ENCODE measurements at places on chromosomes 5 and 9.
A peak's percentile ranks its signal among the peaks of the same experiment; 100 is the strongest.

DNA sequence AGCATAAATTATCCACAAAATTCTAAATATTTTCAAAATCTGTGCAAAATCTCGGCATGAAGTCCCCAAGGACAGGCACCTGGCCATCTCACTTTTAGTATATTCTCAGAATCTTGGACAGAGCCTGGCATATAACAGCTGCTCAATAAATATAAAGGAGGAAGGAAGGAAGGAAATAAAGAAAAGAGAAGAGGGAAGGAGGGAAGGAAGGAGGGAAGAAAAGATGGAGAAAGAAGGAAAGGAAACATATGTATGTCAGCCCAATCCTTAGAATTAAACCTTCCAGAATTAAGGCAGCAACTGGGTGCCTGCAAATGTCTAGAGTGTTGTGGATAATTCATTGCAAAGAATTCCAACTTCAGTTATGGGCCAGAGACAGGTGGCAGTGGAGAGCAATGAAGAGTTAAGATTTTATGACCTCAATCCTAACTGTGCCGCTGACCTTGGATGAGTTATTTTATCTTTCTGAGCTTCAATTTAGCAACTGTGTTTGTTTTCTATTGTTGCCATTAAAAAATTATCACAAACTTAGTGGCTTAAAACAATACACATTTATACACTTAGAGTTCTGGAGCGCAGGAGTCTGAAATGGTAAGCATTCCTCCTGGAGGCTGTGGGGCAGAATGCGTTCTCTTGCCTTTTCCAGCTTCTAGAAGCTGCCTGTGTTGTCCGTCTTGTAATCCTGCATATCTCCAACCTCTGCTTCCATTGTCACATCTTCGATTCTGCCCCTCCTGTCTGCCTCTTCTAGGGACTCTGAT is 200.9 kb upstream of the MSX2 start:
- no peak for DNase-seq

- DNase-seq = no peak
Observed at GRCh38 chr5:38576442-38576841, 20.0 kb upstream of the LIFR start.

DNA sequence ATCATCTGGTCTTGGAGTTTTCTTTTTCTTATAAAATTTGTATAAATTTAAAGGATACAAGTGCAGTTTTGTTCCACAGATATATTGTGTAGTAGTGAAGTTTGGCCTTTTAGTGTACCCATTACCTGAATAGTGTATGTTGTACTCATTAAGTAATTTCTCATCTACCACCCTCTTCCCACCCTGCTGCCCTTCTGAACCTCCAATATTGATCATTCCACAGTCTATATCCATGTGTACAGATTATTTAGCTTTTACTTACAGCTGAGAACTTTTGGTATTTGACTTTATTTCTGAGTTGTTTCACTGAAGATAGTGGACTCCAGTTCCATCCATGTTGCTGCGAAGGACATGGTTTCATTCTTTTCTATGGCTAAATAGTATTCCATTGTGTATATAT is 63.1 kb upstream of the NR3C1 start:
- DNase-seq = no peak

- no peak for DNase-seq
Observed at GRCh38 chr5:179869641-179870402, 11.2 kb upstream of the MRNIP start.

- DNase-seq = peak; percentile 51
Observed at GRCh38 chr9:21831841-21832509, 29.5 kb downstream of the MTAP start.

GRCh38 chr5:136042665-136043121 is 13.9 kb downstream of the TGFBI start:
- DNase-seq = peak; percentile 41

DNA sequence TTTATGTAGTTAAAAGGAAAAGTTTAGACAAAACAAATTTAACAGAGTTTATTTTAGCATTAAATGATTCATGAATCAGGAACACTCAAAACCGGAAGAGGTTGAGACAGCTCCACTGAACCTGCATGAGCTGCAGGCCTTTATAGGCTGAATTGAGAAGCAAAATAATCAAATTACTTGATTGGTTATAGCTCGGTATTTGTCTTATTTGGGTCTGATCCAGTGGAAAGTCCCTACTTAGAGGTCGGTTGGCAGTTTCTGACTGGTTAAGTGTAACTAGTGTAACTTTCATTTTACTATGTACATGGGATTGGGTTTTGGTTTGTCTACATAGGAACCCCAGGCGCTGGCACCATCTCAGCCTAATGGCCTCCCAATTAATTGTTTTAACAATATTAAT is 74.1 kb upstream of the PIK3R1 start:
- DNase-seq = no peak

DNA sequence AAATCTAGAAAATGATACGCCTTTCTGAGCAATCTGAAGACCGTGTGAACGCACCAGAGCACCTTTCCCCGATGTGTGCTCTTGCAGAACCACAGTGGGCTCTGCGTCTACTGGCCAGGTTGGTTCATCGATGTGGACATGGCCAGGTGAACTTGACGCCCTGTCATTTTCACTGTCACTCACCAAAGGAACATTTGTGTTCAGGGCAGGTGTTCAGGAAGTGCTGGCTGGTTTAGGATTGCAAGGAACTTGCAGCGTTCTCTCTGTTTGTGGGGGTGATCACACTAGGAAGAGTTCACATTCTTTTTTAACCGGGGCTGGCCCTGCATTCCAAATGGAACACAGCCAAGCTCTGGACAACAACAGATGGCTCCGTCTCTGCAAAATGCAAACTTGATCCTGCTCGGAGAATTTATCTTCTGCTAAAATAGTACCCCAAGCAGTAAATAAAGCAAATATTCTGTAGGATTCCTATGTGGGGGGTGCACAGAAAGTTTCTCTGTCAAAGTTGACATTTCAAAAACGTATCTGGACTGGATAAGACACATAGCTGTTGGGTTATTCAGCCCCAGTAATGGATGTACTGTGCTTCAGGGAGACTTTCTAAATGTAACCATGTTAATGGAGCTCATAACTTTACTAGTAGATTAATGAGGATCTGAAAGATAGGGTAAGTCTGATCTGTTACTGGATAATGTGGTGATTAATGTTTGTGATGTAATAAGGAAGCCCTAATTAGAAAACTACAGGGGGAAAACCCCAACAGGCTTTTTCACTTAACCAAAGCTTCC is 45.7 kb upstream of the FANCC start:
- DNase-seq = no peak

DNA sequence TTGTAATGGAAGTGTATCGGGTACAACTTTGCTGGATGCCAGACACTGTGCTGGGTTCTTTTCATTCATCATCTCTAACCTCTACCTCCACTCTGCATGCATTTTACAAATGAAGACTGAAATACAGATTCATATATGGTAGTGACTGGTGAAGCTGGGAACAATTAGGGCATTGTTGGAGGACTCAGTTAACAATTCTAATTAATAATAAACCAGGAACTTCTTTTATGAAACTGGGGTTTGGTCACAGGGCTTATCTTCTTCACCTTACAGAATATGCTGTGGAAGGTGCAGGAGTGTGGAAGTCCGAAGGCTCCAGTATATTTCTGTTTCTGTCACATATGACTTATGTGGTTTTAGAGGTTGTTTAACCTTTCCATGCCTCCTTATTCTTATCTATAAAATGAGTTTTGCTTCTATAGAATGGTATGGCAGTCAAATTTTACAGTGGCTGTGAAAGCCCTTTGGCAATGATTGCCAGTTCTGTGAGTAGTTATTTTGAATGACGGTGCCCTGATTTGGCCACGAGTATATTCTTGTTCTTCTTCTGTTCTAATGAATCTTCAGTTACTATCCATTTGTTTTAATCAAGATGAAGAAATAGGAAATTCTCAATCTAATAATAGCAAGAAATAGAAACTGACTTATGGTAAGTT is 284.7 kb downstream of the GABRB2 start:
- DNase-seq = no peak

DNA sequence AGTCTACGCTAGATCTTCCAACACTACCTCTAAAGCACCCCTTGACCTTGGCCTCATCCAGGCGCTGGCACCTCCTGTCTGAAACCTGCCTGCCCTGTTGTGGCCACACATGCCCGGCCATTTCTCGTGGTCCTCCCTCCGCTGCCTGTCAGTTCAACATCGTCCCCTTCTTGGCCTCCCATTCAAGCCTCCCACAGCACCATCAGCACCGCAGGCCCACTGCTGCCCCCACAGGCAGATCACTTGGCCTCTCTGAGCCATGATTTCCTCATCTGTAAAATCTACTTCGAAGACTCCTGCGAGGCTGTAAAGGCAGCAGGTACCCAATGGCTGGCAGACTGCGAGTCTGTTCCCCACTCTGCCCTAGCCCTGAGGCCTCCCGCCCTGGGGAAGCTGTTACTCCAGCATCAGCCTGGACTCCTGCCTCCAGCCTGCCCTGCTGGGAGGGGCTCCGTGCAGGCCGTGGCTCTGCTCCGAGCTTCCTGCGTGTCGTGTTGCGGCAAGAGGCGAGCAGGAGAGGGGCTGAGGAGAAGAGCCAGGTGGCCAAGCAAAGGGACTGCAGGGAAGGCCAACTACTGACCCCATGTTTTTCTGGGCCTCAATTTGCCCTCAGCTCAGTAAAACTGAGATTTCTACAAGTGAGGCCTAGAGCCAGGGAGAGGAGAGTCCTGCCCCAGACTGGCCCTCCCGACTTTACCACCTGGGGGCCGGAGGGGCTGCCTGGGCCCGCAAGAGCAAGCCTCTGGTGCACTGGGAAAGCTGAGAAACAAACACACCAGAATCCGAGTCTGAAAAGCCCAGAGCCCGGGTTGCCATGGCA is 70.5 kb upstream of the LRRTM2 start:
- no peak for DNase-seq

DNA sequence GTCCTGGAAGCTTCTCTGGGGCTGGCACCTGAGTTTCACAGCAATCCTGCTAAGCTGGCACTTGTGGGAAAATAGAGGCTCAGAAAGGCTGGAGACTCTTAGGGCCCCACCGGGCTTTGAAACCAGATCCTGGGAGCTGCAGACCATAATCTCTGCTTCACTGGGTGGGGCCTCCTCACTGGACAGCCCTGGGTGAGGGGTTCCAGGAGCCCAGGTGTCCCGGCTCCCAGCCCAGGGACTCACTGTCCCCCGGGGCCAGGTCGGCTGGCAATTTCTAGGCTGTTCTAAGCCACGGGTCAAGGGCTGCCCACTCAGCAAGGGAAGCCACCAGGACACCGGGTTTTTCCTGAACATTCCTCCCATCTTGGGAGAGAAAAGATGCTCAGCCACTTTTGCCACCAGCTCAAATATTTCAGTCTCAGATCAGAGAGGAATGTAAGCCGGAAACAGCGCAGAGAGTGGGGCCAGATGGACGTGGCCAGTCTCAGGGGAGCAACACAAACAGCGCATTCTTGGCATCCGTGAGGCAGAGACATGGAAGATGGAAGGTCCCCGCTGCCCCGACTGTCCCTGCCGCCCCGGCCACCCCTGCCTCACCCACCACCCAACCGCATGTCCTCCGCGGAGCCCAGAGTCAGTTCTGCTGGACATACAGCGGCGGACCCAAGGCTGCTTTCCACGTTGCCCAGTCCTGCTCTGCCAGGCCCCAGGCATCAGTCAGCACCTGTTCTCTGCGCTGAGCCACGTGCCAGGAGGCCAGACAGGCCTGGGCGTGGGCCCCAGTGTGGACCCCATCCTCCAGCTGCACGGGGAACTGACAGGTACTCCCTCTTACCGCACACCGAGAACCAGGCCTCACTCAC is 72.6 kb downstream of the VAV2 start:
- no peak for DNase-seq

GRCh38 chr9:133403766-133404453 is 13.9 kb downstream of the REXO4 start:
- no peak for DNase-seq

DNA sequence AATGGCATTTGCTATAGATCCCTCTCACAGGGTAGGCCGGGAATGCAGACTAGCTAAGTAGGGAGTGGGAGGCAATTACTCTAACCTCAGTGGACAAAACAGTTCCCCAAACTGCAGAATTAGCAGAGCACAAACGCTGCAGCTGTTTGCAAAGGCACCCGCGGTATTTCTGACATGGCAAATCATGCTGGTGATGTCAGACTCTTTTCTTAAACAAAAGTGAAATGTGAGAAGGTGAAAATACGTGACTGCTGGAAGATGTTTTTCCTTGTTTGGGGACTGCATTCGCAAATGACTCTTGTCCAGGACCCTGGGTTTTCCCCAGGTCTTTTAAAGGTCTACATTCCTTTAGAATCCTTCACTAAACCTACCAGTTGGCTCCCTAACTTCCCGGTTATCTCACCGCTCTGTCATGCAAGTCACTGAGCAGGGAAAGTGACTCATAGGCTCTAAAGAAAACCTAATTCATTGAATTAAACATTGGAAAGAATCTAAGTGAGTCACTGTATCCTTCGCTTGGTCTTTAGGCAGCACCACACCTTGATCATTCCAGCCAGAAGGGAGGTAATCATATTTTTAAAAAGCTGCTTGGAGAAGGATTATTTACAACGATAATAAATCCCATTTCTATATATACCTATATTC is 91.5 kb upstream of the DNAH5 start:
- DNase-seq = peak; percentile 100

DNA sequence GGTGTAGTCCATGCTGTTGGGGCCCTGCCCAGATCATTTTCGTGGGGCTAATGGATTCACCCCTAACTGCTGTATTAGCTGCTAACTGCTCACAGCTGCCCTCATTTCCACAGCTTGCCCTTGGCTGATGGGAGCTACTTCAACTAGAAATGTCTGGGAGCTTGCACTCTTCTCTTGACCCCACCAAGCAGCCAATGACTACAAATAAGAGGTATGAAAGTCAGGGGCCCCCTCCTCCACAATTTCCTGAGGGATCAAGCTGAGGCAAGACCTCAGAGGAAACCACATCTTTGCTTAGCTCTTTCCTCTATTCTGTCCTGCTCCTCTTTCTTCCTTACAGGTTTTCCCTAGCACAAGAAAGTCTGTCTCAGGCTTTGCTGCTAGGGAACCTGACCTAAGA is 397.5 kb downstream of the MLLT3 start:
- no peak for DNase-seq

- no peak for DNase-seq
Observed at GRCh38 chr9:114231273-114231672, 75.9 kb downstream of the COL27A1 start.

- DNase-seq = no peak
Observed at GRCh38 chr5:15023846-15024245, 152.3 kb upstream of the ANKH start.

DNA sequence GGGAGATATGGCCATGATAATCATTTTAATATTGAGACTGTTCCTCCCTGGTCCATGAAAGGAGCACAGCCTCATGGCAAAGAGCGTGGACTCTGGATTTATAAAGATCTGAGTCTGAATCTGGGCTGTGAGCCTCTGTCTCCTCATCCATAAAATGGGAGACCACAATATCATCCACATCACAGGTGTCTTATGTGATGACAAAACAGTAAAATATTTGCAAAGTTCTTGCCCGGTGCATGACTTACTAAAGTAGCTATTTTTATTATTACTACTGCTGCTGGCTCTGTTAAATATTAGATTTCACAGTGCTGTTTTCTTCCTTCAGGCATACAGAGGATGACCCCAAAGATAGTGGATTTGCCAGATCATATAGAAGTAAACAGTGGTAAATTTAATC is 74.1 kb downstream of the TEK start:
- no peak for DNase-seq

- DNase-seq = no peak
Observed at GRCh38 chr5:42591015-42591414, 165.6 kb upstream of the CCDC152 start.

Data from SW 1271 (cell line).